ENCODE measurements at places on chromosomes 1 and 21.

DNA sequence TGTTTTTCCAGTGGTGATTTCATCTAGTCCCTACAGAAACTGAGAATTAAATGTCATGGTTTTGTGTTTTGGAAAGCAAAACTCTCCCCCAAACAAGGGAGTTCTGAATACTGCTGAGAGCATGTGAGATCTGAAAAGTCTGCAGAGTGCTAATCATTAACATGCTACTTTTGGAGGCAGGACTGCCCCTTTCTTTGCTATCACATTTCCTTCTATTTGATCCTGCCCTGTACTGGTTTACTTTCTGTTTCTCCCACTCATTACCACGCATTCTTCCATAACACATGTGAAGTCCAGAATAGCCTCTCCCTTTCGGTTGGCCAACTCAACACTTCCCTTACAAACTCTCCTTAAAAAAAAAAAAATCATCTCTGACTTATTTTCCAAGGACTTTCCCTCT is 63.6 kb downstream of the GADD45A start:
- DNase-seq = no peak

DNA sequence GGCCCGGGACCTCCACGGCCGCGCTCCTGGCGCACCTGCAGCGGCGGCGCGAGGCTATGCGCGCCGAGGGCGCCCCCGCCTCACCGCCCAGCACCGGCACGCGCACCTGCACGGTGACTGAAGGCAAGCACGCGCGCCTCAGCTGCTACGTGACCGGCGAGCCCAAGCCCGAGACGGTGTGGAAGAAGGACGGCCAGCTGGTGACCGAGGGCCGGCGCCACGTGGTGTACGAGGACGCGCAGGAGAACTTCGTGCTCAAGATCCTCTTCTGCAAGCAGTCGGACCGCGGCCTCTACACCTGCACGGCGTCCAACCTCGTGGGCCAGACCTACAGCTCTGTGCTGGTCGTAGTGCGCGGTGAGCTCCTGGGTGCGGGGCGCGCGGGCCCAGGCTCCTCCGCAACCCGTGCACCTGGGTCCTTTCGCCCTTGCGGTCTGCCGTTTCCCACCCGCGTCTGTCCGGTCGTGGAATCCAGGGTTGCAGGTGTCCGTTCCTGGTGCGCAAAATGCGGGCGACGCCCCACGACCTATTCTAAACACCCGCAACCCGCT is 4.6 kb downstream of the OBSCN start:
- DNase-seq = no peak

GRCh38 chr1:1080122-1080757 is 6.1 kb upstream of the RNF223 start:
- no peak for DNase-seq

DNA sequence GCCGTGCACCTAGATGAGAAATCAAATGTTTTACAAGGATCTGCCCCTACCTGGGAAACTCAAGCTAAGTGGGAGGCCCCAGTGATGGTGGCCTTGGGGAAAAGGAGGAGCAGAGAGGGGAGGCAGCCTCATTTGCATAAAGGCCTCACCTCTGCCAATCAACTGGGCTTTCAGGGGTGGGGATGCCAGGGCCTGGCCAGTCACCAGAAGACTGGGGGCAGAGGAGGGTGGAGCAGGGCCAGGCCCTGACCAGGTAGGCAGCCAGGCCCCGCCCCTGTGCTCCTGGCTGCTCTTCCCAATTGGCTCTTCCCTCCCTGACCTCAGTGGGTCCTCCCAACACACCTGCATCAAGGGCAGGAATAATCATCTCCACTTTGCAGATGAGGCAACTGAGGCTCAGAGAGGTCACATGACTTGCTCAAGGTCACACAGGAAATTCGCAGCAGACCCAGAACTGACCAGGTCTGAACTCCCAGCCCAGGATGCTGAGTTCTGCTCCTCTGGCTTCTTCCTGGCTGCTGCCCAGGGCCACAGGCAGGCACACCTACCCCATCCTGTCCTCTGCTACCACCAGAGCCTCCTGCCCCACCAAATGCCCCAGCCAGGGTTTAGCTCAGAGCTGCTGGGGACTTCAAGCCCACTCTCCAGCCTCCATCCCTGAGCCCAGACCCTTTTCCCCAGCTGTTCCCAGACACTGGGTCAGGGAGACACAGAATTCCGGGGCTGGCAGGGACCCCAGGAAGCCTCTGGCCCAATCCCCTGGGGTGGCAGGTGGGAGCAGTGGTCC is 677.9 kb downstream of the MATN1 start:
- DNase-seq = no peak

DNA sequence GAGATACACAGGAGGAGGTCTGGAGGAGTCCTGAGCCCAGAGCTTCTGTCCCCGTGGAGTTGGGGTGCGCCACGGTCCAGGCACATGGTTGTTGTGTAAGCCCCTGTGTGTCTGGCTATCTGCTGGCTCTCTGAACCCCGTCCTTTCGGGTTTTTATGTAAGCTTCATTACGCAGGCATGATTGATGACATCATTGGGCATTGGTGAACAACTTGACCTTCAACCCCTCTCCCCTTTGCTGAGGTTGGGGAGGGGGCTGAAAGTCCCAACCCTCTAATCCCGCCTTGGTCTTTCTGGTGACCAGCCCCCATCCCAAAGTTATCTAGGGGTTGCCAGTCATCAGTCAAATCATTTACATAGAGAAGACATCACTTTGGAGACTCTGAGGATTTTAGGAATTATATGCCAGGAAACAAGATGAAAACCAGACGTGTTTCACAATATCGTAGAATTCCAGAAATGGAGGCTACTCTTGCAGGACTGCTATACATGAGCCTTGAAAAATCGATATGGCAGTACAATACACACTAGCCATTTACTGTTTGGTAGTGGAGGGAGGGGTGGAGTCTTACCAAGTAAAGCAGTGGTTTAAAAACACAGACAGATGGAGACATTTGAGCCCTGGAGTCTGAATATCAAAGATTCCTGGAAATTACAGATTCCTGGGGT is 69.8 kb upstream of the SCAF4 start:
- DNase-seq = no peak

DNA sequence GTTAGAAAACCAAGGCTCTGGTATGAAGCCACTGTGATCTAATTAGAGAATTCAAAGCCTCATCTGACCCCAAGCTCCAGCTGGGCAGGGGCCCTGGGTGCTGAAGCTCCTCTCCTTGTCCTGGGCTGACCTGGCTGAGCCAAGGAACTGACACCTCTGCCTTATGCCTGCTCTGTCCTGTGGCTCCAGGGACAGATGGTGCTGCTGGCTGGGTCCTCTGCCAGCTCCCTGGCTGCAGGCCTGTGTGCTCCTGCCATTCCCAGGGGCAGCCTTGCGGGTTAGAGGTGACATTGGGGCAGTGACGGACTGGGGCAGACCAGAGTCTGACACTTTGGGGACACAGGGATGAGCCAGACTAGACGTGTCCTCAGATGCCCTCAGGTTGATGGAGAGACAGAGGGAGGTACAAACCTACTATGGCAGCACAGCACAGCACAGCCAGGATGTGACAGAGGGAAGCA is 11.8 kb downstream of the ACOT11 start:
- DNase-seq = no peak

Measured in bone marrow (tissue), 2 donors.